ENCODE measurements at places on chromosomes 3 and 15.

GRCh38 chr15:81025721-81026370, 25.1 kb downstream of the TLNRD1 start:
- no peak for DNase-seq

- no peak for DNase-seq
Observed at GRCh38 chr3:46222435-46223161, 14.5 kb upstream of the CCR1 start.

- no peak for DNase-seq
Observed at GRCh38 chr3:33117461-33117860, 3.6 kb downstream of the CRTAP start.

GRCh38 chr3:174346571-174346970, 512.6 kb upstream of the NAALADL2 start:
- DNase-seq = no peak

GRCh38 chr3:25287291-25287884, 140.7 kb upstream of the RARB start:
- DNase-seq = no peak

DNA sequence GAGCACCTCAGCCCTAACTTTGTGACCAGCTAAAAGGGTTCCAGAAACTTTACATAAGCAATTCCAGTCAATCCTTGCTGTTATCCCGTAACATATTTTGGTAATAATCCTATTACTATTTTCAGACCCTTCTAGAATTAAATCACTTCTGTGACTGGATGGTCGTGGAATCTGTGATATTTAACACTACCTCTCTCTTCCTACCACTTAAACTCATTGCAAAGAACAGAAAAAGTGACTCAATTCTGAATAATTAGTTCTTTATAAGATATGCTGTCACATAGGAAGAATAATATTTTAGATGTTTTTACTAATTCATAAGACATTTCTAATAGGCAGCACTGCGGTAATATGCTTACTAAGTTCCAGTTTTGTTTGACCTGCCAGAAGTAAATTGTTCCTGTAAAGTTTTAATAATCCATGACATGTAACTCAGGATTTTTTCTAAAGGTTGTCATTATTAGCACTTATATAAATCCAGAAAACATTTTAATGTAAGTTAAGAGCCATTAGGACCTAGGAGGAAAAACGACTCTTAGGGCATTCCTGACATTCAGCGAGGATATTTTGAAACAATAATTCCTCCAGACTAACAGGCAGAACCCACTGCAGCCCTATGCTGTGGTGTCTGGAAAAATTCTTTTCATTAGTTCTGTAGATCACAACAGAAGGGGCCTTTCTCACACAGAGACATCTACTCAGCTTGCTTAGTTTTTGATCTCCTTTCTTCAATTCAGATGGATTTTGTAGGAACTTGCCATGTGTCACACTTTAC, 113.3 kb upstream of the MBNL1 start:
- DNase-seq = no peak

DNA sequence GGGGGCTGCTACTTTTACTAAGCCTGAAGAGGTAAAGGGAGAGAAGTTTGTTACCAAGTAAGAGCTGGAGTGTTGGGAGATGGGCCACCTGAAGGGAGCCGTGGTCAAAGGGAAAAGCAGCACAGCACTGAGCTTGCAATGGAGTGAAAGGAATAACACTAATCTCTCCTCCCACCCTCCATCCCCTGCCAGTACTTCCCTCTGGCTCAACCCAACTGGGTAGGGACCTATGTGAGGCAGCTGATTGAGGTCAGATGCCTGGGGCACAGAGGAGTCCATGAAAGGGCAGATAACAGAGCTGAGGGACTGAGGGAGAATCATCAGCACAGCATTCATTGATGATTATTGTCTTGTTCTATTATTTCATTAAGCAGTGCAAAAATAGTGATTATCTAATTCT, 212.4 kb upstream of the TBC1D5 start:
- no peak for DNase-seq

DNA sequence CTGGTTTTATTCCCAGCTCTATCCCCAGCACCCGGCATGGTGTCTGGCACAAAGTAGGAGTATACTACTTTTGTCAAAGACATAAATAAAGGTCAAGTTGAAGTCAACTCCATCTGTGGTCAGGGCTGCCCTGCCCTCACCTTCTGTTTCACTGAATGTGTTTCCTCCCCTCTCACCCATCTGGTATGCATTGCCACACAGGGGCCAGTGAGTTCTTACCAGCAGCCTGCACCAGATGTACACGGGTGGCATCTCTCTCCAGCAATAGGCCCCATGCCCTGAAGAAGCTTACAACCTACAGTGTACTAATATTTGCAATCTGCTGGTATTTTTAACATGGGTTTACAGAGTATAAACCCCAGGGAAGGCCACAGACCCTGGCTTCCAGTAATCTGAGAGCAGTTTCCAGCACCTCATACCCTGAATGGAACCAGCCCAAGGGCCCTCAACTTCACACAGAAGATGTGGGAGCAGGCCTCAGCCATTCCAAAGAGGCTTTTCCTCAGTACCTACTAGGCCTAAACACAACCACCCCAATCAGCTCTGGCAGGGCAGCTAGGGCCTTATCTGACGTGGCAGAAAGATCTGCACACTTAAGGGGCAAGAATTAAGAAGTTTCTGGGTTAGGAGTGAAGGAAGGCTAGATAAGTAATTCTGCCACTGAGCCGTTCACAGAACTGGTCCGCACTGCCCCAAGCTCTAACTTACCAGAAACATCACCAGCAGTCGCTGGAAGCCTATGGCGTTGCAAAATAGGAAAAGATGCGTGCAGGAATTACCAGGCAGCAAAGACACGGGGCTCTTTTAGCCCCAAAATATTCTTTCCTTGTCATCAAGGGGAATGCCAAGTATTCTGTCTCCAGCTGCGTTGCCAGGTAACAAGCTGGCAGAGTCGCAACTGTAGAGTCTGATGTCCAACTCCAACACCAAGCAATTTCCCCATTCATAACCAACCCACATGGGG, 2.1 kb downstream of the IDH2 start:
- no peak for DNase-seq

DNA sequence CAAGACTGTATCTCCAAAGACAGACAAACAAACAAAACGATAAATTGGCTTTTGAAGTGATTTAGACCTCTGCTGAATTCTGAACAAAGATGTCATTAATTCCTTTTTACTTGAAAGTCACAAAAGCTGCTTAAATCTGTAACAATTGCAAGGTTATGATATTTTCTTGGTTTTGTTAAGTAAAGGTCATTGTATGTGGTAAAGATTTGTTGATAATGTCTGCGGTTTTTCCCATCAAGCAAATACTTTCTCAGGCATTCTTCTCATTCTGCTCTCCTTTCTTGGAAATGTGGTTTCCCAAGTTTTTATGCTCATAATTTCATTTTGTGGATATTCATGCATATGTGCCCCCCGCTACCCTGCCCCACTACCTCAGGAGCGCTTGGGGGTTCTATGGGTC, 116.5 kb downstream of the SLMAP start:
- no peak for DNase-seq

- DNase-seq = no peak
Observed at GRCh38 chr15:52103217-52104207, 9.1 kb downstream of the BCL2L10 start.

GRCh38 chr3:48070030-48070429, 53.8 kb upstream of the MAP4 start:
- DNase-seq = no peak
